ENCODE measurements at places on chromosomes 1 and 21.

DNA sequence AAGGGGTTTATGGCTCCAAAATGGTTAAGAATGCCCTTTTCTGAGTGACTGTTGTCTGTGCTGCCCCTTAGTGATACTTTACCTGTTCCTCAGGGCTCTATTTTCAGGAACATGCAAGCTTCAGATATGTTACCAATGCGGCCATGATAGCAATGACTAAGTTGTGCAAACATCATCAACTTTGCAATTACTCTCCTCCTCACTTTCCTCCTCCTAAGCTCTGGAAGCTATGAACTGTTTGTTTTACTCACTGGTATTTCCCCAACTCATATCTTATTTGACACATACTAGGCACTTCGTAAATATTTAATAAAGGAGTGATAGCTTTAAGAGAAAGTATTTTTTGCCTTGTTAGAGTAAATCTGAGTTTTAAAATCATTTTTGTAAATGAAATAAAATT lies 53.8 kb downstream of the RWDD3 start:
- no peak for DNase-seq

DNA sequence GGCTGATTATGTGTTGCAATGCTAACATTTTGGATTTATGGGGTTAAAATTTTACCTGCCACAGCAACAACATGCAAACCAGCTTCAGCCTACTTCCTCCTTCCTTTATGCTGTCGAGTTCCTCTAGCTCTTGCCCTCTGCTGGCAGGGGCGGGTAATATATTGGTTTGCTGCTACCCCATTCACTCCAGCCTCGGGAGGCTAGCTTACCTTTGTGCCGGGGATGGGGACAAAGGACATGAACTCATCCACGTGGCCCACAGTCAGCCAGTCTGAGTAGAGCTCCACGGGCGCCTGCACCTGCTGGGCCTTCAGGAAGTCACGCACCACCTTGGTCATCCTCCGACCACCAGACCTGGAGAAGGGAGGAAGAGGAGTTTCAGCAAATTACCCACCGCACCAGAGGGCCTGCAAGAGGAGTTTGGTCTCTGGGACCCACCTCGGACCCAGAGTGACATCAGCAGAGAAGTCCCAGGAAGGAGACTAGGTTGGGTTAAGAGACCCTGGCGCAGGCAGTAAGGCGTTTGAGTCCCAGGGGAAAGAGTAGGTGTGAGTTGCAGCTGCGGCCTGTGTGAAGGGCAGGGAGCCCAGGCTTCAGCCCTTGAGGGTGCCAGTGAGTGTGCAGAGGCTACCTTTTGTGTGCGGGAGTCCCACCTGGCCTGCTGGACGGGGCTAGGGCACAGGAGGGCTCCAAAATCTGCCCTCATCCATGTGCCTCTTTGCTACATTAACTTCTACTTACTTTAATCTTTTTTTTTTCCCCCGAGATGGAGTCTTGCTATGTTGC lies 21.8 kb upstream of the SDHB start:
- DNase-seq, result no peak

DNA sequence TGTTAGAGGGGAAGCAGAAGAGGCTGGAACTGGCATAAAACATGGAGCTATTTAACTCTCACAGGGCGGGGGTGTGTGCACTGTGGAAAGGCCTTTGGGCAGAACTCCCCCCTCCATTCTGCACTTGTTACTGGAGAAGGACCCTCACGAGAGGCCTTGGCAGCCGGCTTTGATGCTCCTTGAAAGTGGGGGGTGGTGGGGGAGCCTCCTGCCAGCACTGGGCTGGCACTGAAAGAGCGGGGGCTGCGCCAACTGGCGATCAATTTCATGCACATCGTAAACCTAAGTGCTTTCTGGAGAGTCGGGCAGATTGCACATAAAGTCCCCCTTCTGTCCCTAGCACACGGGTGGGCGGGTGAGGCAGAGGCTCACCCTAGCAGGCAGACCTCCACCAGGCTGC lies 28.9 kb downstream of the FOXO6 start:
- no peak for DNase-seq

GRCh38 chr1:160795951-160796383 lies at the start of gene LY9:
LY9 (plus strand) TSS chr1:160796174; CDS start chr1:160796188, 14 bp downstream.
- no peak for DNase-seq

GRCh38 chr1:217673387-217673786 lies 42.2 kb downstream of the SPATA17 start:
- no peak for DNase-seq

- DNase-seq, result no peak
Measured at GRCh38 chr1:11044849-11045427, 2.1 kb downstream of the MASP2 start.

DNA sequence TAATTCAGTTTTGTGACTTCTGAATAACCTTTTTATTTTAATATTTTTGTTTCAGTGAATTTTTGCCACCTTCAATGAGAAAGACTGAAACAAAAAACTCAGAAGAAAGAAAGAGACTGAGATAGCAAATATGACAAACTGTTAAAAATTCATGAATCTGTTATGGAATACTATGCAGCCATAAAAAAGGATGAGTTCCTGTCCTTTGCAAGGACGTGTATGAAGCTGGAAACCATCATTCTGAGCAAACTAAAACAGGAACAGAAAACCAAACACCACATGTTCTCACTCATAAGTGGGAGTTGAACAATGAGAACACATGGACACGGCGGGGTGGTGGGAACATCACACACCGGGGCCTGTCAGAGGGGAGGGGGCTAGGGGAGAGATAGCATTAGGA lies 193.4 kb upstream of the FGGY start:
- DNase-seq, result no peak

DNA sequence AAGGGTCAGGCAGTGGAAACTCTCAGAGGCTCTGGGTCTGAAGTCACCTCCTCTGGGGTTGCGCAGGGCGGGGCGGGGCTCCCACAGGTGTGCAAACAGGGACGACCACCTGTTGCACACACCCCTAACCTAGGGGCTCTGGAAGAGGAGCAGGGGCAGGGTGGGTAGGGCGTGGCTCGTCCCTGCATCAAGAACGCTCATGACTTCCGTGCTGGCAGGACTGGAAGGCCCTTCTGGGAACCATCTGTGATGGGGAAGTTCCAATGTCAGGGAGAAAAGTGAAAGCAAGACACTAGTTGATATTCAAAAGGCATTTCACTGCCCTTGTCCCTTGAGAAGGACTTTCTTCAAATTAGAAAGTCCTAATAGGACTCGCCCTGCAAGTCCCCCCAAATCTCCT lies 22.1 kb upstream of the CLSTN1 start:
- no peak for DNase-seq

- DNase-seq, result no peak
Measured at GRCh38 chr1:219507437-219507836, 105.5 kb downstream of the ZC3H11B start.

DNA sequence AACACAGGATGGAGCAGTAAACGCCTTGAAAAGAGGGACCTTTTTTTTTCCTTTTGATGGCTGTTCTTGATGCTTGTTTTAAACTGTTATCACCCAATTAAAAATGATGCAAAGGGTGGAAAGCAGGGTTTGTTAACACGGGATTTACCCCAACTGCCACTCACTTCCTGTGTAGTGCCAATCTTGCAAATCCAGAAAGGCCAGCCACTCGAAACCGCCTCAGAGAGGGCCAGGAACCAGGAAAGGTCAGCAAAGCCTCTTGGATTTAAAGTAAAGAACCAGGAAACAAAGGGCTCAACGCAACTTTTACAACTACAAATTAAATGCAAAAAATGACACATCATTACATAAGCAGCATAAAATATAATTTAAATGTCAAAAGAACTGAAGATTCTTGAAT lies 347.4 kb downstream of the PDE4B start:
- peak; percentile 40 for DNase-seq

GRCh38 chr1:119946724-119947123 lies 50.4 kb upstream of the ADAM30 start:
- no peak for DNase-seq

DNA sequence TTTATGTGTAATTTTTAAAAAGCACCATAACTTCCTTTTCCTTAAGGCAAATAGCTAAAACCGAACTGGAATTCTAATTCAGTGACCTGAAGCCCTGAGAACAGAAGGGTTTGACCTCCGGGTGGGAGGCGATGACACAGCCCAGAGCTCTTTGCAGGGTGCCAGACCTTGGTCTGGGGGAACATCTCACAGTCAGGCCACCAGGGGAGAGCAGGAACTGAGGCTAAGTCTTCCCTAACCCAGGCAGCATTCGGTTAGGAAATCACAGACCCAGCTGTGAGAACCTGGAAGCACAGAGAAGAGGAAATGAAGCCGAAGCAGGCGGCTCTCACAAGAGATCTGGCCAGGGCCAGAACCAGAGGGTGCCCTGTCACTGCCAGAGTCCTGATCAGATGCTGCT lies 444.8 kb downstream of the TTLL7 start:
- no peak for DNase-seq

DNA sequence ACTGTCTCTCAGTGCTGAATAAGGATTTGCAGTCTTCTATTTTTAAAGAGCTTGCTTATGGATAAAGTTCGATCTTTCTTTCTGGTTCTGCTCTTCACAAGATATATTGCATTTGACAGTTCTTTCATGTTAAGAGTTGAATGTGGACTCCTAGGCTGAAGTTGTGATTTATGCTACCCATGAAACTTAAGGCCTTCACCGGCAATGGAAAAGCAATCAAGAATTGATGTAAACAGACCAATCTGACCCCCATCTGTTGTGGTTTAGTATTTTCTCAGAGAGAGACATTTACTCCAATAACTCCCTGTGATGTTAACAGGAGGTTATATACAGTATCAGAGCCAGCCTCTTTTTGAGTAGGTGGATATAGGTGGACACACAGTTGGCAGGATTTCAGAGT lies 165.8 kb downstream of the PAPPA2 start:
- DNase-seq, result no peak

DNA sequence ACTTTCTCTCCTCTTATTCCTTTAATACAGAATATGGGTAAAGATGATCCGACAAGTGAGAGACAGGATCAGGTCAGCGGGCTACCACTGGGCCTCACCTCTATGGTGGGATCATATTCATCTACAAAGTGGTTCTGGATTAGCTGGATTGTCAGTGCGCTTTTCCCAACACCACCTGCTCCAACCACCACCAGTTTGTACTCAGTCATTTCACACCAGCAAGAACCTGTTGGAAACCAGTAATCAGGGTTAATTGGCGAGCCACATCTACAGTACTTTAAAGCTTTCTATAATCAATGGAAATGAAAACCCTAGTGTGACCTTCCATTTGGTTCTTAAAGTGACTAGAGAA lies 643 bp downstream of the NRAS start:
- no peak for DNase-seq

- DNase-seq, result no peak
Measured at GRCh38 chr1:115507901-115508300, 133.9 kb upstream of the VANGL1 start.

DNA sequence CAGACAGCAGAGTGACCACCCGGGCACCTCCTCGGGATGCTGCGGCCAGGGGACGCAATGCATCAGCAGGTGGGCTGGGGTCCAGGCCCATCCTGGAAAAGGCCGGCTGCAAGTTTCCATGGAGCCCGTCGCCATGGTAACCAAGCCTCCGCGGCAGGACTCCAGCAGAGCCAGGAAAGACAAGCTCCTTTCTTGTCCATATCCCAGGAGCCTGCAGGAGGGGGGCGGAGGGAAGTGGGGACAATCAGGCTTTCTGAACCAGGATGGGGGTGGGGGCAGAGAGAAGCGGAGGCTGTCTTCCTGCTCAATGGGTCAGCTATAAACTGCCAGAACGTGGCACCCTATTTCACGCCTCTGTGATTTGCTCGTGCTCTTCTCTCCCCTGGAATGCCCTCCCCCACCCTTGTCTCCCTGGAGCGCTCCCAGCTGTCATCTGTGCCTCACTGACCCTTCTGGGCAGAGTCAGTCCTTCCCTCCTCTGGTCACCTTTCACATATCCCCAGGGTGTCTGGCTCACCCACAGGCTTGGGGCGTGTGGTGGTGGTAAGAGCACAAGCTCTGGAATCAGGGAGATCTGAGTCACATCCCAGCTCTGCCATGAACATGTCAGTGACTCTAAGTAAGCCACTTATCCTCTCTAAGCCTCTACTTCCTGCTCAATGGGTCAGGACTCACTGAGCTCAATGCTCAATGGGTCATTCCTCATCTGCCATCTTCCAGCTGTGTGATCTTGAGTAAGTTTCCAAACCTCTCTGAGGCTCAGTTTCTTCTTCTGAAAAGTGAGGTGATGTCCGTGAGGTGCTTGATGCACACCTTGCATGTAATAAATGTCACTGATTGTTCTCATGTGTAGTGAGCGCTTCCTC lies 58.9 kb upstream of the LAPTM5 start:
- DNase-seq, result no peak

- peak; percentile 34 for DNase-seq
Measured at GRCh38 chr1:184035719-184036516, 1.6 kb downstream of the COLGALT2 start.

DNA sequence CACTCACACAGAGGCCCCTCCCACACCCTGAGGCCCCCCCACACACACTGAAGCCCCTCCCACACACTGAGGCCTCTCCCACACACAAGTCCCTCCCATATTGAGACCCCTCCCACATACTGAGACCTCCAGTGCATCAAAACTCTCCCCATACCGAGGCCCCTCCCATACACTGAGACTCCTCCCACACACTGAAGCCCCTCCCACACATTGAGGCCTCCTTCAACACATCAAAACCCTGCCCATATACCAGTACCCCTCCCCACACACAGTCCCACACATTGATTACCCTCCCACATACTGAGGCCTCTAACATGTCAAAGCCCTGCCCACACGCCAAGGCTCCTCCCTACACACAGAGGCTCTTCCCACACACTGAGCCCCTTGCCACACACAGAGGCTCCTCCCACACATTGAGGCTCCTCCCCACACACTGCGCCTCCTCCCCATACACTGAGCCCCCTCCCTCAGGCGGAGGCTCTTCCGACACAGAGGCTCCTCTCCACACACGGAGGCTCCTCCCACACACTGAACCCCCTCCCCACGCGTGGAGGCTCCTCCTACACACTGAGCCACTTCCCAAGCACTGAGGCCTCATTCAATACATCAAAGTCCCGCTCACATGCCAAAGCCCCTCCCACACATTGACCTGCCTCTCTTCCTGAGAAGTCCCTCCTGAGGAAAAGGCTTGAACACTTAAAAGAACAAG lies 392.3 kb downstream of the CAMTA1 start:
- DNase-seq, result no peak

DNA sequence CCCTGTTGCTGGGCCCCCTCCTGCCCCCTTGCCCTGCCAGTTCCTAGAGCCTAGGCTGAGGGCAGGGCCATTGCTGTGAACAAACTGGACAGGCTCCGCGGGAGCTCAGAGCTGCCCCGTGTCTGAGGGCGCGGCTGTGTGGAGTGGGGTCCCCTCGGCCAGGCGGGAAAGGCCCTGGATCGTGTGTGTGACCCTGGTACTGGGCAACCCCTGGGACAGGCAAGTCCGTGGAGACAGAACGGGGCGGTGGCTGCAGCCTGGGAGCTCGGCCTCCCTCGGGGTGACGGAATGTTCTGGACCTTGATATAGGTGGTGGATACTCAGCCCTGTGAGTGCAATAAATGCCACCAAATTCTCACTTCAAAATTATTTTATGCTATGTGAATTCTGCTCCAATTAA lies 27.7 kb upstream of the C1orf159 start:
- no peak for DNase-seq

GRCh38 chr1:62912028-62912638 lies 128.2 kb downstream of the ATG4C start:
- DNase-seq, result peak; percentile 9

Measured in T47D (cell line).